ENCODE measurements at places on chromosomes 4 and X.

GRCh38 chr4:26356081-26356501 lies 35.3 kb downstream of the RBPJ start:
- no peak for DNase-seq

GRCh38 chr4:32180086-32180485 lies 1459.9 kb downstream of the PCDH7 start:
- no peak for DNase-seq

GRCh38 chr4:142379277-142380051 lies 466.6 kb downstream of the INPP4B start:
- no peak for DNase-seq

DNA sequence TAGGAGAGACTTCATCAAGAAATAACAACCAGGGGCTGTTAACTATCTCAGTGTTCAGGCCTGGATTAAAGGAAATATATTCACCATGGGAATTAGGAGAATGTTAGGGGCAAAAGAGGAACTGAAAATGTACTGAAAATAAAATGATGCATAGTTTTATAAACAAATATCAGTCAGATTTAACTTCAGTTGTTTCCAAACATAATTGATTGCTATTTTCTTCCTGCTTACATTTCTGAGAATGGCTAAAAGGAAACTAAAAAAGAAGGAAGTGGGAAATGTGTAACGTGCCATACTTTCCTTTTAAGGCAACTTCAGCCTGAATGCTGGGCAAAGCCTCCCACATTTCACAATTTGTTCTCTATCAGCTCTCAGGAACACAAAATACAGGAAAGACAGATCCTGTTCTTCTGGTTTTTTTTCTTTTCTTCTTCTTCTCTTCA lies 178.1 kb downstream of the MAML3 start:
- DNase-seq, result no peak

- no peak for DNase-seq
Observed at GRCh38 chr4:8356856-8357255, 83.7 kb downstream of the ACOX3 start.

DNA sequence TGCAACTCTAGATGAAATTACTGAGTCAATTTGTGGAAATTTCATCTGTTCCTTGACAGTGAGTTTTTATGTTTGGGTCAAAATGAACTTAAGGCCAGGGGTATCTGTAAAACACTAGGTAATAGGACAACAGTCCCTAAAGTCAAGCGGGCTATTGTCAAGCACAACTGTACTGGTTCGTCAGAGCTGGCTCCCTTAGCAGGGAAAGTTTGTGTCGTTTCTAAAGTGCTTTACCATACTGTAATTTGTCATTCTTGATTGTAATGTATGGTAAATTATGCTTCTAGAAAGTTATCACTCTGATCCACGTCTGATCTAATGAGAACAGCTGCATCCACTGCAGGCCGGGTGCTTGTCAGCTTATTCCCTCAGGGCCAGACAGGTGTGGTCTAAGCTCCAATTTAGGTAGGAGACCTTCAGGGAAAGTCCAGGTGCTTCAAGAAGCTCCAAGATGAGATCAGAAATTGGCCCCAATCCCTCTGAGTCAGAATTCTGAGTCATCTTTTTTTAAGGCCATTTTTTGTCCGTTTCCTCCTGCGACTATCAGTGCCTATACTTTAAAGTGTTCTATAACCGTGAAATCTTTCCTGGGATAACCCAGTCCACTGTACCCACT lies 92.2 kb downstream of the PALLD start:
- DNase-seq, result no peak

DNA sequence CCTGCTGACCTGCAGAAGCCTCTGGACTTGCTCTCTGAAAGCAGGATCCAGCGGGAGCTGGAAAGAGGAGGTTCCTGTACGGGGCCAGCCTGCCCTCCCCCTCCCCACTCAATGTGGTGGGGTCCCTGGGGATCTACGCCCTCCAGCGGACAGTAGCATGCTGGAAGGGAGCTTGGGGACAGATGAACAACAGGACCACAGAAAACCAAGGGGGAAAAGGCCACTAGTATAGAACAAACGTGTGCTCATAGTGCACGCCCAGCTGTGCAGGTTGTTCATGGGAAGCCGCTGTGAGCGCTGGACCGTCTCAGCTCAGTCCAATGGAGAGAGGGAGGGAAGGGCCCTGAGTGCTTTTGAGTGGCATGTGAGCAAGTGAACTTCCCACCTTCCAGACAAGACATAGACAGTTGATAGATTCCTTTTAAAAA lies 15.8 kb downstream of the HMX1 start:
- peak; percentile 3 for DNase-seq

DNA sequence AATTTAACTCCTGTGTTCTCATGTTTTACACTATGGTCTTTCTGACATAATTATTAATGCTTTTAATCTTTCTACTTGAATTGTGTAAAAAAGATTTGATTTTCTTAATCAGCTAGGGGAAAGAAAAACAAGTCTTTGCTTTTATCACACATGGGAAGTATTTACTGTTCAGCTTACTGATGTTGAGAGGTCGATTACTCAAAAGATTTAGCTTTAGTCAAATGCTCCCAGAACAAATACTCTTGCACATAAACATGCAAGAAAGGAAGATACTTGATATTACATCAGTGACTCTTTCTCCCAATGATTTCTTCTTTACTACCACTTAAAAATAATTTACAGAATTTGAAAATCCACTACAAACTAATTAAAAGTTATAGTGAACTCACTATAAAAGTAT lies 198.3 kb upstream of the FAT4 start:
- DNase-seq, result no peak

- DNase-seq, result no peak
Observed at GRCh38 chrX:151725338-151725614, 9.3 kb upstream of the CNGA2 start.

GRCh38 chr4:101232074-101232776 lies 115.1 kb downstream of the PPP3CA start:
- DNase-seq, result no peak

GRCh38 chr4:179071131-179071530 lies 1628.9 kb upstream of the AGA start:
- DNase-seq, result no peak

GRCh38 chrX:2263203-2263602 lies 237.6 kb downstream of the DHRSX start:
- no peak for DNase-seq

DNA sequence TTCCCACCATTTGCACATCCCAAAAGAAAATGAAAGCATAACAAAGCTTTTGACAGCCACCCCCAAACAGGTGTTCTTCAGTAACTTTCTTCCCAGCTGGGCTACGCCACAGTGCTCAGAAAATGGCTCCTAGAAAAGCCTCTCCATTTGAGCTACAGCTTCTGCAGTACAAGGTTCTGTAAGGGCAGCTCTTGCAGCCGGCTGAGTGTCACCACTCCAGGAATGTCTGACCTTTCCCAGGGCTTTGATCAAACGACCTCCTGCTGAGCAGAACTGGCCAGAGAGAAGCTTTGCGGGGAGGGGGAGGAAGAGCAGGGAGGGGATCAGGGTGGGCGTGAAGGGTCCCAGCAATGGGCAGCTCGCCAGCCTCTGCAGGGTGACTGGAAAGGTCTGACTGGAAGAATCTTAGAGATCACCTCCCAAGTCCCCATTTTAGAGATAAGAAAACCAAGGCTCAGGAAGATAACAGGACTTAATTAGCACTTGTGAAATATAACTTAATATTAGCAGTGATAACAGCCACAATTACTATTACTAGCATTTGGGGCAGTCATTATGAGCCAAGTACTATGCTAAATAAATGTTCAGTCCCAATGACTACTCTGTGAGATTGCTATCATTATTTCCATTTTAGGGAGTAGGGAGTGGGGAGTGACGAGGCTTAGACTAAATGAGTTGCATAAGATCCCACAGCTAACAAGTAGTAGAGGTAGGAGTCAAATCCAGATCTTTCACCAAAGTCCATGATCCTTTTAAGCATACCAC lies 51.1 kb downstream of the LEF1 start:
- no peak for DNase-seq

GRCh38 chr4:143431526-143432257 lies 81.8 kb upstream of the SMARCA5 start:
- no peak for DNase-seq

- peak; percentile 86 for DNase-seq
Observed at GRCh38 chr4:40731792-40732245, 17.9 kb upstream of the NSUN7 start.

DNA sequence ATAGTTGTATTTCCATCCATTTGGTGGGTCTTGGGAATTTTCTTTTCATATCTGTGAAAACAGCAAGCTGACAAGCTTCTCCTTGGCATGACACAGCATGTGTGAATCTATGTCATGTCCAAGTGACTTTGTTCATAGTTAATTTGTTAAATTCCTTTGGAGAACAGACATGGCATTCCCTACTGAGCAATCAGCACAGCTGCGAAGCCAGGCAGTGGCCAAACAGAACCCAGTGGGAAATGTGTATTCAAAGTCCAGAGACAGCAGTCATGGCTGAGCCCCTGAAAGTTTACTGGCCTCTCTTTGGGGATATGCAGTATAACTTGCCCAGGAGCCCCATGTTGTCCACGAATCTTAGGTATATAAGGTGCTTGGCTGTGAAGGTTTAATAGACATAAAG lies 474.7 kb downstream of the NKX6-1 start:
- no peak for DNase-seq

- no peak for DNase-seq
Observed at GRCh38 chr4:124266721-124267120, 445.8 kb downstream of the ANKRD50 start.

GRCh38 chr4:83548151-83548905 lies 12.4 kb downstream of the GPAT3 start:
- DNase-seq, result peak; percentile 70

DNA sequence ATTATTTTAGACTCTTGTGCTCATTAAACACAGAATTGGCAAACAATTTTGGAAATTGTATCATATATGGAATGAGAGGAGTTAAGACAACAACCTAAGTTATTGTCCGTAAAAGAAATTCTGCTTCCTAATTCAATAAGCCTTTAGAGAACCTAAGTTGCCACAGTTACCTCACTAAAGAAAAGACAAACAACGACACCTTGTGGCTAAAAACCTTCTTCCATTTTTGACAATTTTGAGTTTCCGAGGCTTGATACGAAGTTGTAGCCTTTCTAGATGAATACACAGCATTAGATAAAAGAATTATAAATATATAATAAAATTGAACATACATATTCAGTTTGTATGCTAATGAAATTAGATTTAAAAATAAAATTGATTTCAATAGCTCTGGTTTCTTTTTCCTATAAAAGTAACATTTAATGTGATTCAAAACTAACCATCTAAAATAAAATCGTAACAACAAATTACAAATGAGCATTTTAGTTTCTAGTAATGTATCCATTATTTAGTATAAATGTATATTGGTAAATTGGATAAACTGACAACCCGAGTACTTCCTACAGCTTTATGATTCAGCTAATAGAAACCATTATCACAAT lies 275.1 kb downstream of the GPM6A start:
- DNase-seq, result peak; percentile 62

GRCh38 chr4:184094532-184095159 lies 123.0 kb downstream of the ENPP6 start:
- no peak for DNase-seq

- no peak for DNase-seq
Observed at GRCh38 chr4:159506801-159507517, 404.1 kb downstream of the RAPGEF2 start.

- DNase-seq, result no peak
Observed at GRCh38 chrX:12329476-12329875, 191.2 kb downstream of the FRMPD4 start.

GRCh38 chr4:182093935-182094334 lies 149.3 kb upstream of the TENM3 start:
- no peak for DNase-seq

GRCh38 chr4:10808591-10808990 lies 124.0 kb upstream of the CLNK start:
- no peak for DNase-seq

GRCh38 chr4:151304226-151304625 lies 21.2 kb downstream of the SH3D19 start:
- DNase-seq, result no peak

- peak; percentile 27 for DNase-seq
Observed at GRCh38 chr4:88219099-88219498, 60.7 kb upstream of the ABCG2 start.

DNA sequence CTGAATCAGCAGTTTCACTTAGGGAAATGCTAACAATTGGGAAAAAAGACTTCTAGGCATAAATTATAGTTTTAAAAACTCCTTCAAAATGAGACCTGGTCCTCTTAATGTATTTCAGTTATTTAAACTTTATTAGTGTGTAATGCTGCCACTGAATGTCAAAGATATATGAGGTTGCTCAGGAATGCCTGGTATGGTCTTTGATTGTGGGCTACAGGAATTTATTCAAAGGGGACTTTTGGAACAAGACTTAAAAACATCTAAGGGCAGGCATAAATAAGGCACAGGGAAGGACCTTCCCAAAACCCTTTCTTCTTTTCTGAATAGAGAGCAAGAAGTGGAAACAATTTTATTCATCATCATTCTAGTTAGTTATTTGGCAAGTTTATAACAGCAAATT lies 439.1 kb downstream of the TLL1 start:
- DNase-seq, result no peak

DNA sequence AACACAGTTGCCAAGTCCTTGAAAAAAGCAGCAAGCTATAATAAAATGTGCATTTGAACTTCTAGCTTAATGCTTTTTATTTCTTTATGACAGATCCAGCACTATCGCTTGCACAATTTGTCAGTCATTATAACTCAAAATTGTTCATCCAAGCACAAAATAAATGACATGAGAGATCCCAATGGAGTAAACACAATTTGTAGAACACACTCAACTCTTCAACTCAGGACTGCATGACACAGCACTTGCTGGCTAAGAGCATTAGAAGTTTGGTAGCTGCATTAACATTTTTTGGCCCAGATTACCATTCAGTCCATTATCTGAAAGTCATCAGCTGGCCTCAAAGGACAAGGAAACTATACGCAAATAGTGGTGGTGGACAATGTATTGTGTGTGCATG lies 530.1 kb downstream of the INPP4B start:
- no peak for DNase-seq

GRCh38 chr4:86910820-86911684 lies 18.8 kb upstream of the C4orf36 start:
- no peak for DNase-seq

DNA sequence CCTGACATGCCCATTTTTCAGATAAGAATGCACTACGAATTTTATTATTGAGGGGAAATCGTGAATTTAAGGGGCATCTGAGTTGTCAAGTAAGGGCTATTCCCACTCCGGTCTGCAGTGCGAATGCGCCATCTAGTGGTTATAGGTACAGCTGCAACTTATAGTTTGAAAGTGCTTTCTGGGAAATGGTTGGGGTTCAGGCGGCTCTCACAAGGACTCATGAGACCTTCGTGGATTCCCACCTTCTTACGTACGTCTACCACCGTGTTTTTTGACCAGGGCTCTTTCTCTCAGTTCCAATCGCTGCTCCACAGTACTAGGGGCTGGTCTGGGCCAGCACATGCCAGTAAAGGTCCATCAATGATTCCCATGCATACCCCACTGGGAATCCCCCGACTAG lies 12.3 kb downstream of the MSL3 start:
- DNase-seq, result peak; percentile 49

GRCh38 chrX:12974305-12974795 lies 560 bp upstream of the TMSB4X start:
- DNase-seq, result peak; percentile 33

GRCh38 chr4:169070071-169070894 lies 60.2 kb upstream of the CBR4 start:
- peak; percentile 21 for DNase-seq

GRCh38 chr4:159149666-159150065 lies 46.8 kb downstream of the RAPGEF2 start:
- DNase-seq, result no peak

Data from NCI-H1105 treated with DMSO at 0.1 percent for 48 hours (cell line).